ENCODE measurements at places on chromosomes 6 and 20.

DNA sequence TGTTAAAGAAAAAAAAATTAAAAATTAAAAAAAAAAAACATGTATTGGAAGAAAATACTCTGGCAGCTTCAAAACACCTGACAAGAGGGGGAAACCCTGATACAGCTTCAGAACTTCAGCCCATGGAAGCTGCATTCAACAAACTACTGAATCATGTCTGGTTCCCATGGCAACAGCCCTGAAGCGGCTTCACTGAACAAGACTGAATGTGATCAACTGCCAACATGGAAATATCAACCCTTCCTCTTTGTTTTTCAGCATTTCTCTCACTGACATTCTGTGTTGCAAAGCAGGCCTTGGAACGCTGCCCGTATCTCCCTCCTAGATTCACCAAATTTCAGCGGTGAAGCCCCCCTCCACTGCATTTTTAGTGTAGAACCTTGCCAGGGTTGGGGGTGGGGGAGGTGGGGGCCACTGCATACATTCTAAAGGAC lies 91.3 kb upstream of the SHLD1 start:
- peak; percentile 86 for DNase-seq

DNA sequence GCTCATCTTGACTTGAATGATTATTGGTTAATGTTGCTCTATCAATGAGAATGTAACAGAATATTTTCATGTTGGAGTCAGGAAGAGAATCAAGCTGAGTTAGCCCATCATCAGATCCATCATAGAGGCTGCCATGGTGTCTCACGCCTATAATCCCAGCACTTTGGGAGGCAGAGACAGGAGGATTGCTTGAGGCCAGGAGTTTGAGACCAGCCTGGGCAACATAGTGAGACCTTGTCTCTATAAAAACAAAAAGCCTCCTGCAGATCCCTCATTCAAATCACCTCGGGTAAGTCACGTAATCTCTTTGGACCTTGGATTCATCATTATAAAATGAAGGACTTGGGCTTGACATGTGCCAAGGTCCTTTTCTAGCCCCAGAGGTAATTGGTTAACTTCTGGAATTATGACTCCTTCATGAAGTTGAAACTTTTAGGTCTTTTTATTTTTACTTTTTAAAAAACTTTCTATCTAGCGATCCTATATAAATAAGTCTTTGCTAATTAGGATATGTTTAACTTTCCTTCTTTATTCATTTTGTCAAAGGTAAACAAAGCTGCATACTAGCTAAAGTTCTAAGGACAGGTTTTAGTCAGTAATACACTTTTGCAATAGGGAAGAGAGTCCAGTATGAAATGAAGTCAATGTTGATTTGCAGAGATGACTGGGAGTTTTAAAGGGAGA lies 110.9 kb downstream of the ZFAND3 start:
- no peak for DNase-seq

DNA sequence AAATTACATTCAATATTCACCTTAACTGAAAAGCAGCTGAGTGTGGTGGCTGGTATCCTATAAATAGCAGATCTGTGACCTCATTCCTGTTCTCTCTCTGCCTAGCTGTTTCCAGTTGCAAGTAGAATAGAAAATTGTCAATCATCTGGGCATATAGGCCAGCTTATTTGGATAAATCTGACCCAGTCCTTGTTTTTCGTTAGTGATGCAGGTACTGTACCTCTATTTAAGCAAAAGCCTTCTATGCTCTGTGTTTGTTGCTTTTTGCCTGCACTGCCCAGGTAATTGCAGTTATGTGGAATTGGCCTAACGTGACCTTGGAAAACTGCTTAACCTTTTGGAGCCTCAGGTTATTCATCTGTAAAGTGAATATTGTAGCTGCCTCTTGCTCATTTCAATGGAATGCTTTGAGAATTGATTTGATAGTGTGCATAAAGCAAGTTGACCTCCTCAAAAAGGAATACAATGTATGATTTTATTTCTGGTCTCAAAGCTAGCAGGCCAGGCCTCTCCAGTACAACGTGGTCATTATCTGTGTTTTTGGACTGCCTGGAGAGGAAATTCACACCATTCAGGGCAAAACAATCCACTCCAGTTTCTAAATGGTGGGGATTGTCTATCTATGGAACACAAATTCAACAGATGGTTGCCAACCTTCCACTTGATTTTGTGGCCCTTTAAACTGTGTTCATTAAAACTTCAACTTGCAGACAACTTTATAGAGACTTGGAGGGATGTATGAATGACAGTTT lies 508.7 kb upstream of the CITED2 start:
- no peak for DNase-seq

- DNase-seq: no peak
Observed at GRCh38 chr6:106517706-106518105, 111.6 kb downstream of the RTN4IP1 start.

- no peak for DNase-seq
Observed at GRCh38 chr20:43178080-43178479, 11.6 kb downstream of the PTPRT start.

- no peak for DNase-seq
Observed at GRCh38 chr20:58619864-58620431, 31.1 kb upstream of the STX16 start.

GRCh38 chr6:52787917-52788316 lies 15.7 kb downstream of the GSTA1 start:
- no peak for DNase-seq

DNA sequence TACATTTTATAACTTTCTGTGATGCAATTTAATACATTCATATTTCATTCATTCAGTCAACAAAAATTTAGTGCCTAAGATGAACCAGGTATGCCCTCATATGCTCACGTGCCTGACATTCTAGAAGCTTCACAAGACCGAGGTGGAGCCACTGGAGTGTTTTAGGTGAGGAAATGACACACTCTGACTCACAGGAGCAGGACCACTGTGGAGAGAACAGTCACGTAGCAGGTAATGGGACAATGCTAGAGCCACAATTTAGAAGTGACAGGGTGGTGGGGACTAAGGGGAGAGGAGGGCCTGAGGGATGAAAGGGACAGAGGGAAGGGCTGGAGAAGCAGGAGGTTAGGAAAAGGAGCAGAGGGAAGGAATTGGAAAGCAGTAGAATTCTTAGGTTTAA lies 17.6 kb upstream of the HLA-A start:
- no peak for DNase-seq

- no peak for DNase-seq
Observed at GRCh38 chr6:32442977-32443552, 3.4 kb downstream of the HLA-DRA start.

- peak; percentile 66 for DNase-seq
Observed at GRCh38 chr6:125773387-125774341, 17.1 kb upstream of the NCOA7 start.

DNA sequence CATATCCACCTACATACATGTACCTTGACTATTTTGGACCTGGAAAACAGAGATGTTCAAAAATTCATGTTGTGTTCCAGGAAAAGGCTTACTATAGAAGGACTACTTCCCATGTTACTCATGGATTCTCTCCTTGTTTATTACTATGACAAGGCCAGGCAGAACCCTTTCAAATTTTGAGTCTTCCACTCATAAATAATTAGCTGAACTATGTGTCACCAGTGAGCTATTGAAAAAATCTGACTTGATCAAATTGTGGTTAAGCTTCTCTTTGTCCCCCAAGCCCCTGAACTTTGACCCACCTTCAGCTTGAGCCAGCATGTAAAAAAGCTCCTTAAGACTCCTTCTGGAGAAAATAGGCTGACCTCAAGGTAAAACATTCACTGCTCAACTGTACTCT lies 1142.8 kb upstream of the EYS start:
- no peak for DNase-seq

Data from AG10803 (cell line).